ENCODE measurements at places on chromosomes 5 and 9.

DNA sequence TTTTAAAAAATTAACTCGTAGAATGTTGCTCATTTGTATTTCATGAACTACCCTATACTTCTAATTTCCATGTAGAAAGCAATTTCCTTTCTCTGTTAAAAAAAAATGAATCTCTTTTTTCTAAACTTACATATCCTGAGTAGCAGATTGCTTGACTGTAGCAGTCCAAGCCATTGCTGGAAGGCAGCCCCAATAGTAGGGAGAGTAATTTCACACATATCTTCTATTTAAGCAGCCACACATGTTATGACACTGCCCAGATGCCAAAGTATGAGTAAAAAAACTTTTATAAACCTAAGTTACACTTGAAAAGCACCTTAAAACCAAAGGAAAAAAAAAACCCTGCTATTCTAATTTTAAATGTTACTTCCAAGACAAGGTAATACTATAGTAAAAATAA, 69.6 kb downstream of the FBXL17 start:
- DNase-seq: no peak

DNA sequence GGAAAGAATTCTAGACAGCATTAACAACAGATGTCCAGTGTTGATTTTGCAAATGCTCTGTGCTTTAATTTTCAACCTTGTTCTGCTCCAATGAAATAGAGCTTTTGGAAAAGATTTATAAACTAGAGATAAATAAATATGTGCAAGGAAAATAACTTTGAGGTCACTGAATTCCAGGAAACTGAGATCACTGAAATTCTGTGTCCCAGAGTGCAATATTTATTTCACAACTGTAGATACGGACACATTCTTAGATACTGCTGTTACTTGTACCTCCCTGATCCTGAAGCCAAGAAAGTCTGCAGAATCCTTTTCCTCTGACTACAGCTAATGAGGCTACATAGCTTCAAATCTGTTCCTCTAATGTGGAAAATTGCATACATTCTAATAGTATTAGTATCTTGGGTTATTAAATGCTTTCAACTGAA, 222.9 kb downstream of the DOCK8 start:
- DNase-seq: no peak

DNA sequence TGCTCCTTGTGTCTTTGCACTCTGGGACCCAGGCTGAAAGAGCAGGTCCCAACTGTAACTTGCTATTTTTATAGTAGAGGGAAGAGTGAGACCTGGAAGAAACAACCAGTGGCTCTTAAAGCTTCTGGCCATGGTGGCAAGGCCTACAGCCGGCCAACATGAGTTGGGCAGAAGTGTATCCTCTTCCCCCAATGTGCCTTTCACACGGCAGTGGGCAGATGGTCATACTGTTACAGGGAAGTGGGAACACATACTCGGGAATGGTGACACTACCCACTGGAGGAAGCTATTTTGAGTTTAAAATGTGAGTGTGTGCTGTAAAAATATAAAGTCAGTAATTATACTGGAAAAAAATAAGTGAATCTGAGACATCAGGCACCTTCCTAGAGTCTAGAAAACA, 116.0 kb downstream of the MVB12B start:
- DNase-seq: no peak

DNA sequence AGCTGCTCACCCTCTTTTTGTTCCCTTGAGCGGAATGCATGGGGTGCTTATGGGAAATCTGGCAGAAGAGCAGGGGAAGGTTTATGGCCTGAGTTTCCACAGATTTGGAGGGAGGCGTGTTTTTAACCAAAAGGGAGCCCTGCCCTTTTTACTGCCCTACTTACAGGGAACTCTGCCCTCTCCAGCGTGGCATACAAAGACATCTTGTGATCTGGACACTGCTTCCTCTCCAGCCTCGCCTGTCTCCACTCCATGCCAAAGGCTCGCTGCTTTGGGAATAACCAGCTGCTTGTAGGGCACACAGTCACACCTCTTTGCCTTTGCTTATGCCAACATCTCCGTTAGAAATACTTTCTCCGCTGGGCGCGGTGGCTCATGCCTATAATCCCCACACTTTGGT, 314.2 kb downstream of the ARHGAP26 start:
- no peak for DNase-seq

GRCh38 chr9:113221800-113222481, 597 bp downstream of the SLC31A1 start:
- DNase-seq: no peak

GRCh38 chr5:96940586-96940985, 4.7 kb downstream of the LNPEP start:
- no peak for DNase-seq

DNA sequence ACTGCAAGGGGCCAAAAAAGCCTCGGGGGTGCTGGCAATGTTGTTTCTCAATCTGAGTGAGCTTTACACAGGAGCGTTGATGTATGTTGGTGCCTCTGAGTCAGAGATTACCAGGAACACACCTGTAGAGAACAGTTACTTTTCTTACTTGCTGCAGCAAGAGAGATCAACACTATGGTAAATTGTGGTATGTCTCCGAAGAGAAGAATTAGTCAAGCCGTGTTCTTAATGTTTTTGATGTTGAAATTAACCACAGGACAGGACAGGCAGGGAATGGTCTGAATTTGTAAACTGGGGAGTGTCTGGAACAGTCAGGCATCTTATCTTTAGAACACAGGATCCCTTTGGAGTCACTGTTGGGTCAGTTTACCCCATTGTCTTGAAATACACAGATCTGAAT, 285.7 kb downstream of the DNAH5 start:
- no peak for DNase-seq

DNA sequence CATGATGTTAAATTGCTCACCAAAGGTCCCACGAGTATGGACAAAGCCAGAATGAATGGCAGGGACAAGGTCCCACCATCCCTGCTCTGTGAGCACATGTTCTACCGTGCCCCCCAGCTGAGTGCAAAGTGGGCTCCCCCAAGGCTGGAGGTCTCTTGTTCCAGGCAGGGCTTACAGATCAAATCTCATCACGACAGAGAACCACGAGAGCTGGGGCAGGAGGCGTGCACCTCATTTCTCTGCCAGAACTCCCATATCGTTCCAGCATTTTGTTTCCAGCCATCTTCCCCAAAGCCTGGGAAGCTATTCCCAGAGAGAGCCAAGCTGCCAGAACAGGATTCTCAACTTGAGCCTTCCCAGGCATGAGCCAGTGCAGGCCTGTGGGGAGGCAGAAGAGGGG, 108.5 kb downstream of the ZNF354C start:
- no peak for DNase-seq

- no peak for DNase-seq
Observed at GRCh38 chr5:112554101-112554977, 135.3 kb upstream of the EPB41L4A start.

DNA sequence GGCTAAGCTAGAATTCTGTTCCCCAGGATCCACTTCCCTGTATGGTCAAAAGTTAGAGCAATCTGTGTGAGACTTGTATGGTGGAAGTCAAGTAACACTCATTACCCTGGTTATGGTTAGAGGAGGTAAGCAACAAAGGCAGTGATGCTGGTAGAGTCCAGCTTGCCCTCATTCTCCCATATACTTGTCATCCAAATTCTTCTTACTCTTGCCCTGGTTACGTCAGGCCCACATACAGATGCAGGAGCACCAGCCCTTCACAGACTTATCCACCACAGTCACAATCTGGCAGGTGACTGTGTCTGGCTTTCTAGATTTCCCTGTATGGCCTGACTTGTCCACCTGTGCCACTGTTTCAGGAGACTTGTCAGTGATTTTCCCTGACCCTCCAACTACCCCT, 35.4 kb downstream of the PGGT1B start:
- DNase-seq: no peak

DNA sequence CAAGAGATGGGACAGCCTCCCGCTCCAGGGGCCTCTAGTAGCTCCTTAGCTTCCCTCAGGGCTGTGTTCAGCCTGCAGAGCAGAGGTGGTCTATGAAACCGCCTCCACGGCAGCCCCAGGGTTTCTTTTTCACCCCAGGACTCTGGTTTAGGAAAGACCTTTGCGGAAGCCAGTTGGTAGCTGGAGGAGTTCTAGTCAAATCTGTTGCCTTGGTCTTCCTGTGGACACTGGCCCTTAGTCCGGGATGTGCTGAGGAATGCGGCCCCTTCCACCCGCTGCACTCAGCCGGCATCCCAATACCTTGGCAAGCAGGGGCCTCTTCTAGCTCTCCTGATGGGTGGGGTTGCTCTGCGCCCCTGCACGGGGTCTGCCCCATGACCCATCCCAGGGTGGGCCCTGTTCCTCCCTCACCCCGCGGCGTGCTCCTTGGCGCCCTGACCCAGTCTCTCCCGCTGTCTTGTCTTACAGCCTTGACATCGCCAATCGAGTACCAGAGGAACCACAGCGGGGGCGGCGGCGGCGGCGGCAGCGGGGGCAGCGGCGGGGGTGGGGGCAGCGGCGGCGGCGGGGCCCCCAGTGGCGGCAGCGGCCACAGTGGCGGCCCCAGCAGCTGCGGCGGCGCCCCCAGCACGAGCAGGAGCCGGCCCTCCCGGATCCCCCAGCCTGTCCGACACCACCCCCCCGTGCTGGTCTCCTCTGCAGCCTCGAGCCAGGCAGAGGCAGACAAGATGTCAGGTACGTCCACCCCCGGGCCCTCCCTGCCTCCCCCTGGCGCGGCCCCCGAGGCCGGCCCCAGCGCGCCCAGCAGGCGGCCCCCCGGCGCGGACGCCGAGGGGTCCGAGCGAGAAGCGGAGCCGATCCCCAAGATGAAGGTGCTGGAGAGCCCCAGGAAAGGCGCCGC, 94.3 kb upstream of the OTULINL start:
- DNase-seq: no peak

DNA sequence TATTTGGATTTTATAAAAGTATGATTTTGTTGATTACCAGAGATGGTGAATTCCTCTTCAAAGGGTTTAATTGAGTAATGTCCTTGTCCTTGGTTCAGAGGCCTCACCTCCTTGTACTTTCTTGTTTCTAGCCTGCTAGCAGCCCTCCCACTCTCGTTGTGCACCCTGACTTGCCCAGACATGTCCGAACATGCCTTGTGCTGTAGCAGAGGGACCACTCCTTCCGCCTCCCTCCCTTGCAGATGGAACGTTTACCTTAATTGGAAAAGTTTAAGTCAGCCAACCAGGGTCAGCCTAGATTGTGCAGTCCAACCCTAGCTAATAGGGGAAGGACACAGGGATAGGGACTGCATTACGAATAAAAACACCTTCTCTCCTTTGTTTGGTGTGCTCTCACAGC, 406.9 kb upstream of the NMUR2 start:
- no peak for DNase-seq

- DNase-seq: no peak
Observed at GRCh38 chr5:137147346-137147745, 351.8 kb downstream of the SPOCK1 start.

All from COR-L47 (cell line).